Cardiac muscle cell (in vitro differentiated cells and primary cell): ENCODE measurements at places on chromosomes 11 and 22. TPM values are rescaled to one million over a fixed set of nuclear protein-coding genes. Genes with fewer than 3 reads are reported as not detected.

DNA sequence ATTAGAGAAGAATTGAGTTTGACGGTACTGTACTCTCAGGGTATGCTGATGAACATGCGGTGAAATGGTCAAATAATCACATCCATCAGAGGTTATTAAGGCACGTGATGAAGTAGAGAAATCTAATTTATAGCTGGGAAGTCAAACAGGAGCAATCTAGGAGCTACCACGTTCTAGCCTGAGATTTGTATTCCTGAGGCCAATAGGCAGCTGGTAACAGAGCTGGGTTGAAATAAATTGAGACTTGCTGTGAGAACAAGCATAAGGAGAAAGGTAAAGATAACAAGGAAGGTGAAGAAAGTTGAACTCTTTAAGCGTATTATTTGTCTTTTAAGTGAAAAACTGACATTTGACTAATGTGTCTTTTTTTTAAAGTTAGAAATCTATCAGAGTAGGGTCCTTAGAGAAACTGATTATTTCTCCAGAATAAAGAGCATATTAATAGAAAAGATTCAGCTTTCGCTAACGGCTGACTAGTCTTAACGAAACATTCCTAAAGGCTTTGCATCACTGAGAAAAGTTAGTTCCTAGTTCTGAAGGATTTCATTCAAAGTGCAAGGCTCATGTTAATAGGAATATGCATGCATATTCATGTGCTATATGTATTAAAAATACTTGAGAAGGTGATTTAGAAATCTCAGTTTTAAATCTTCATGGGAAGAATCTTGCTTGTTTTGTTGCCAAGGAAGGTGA is 5.2 kb upstream of the WEE1 start:
- no peak for DNase-seq

DNA sequence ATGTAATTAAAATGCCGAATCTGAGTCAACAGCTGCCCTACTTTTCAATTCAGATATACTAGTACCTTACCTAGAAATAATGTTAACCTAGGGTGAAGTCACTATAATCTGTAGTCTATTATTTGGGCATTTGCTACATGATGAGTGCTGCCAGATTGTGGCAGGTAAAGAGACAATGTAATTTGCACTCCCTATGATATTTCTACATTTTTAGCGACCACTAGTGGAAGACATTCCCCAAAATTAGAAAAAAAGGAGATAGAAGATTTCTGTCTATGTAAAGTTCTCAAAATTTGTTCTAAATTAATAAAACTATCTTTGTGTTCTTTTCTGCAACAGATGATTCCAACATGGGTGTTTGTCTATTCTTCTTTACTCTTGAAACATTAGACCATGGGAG is 14.1 kb downstream of the MS4A1 start:
- no peak for DNase-seq

- DNase-seq, result peak; percentile 90
Measured at GRCh38 chr11:19628018-19628417, 84.6 kb upstream of the NAV2 start.

GRCh38 chr22:41481925-41482318 is 13.0 kb downstream of the ACO2 start:
- no peak for DNase-seq

GRCh38 chr11:122157653-122158161 is 41.7 kb upstream of the BLID start:
- DNase-seq, result peak; percentile 41

DNA sequence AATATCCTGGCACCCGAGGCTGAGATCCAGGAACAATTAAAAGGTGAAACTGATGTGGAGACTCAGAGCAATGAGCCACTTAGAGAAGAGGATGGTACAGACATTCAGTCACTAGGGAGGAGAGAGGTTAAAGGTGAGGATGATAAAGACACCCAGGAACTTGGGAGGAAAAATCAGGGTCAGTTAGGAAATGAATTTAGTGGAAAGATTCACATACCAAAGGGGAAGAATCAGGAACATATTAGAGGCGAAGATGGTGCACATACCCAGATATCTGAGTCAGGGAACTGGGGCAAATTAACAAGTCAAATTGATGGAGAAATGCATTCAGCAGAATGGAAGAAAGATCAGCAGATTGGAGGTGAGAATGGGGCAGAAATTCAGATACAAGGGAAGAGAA is 4.1 kb upstream of the MEI1 start:
- no peak for DNase-seq

The SNX15 gene
- 24.5 and 33.0 TPM in 2 replicates for total RNA-seq

GRCh38 chr22:23405366-23405851 is 174.7 kb downstream of the IGLL1 start:
- DNase-seq, result no peak

DNA sequence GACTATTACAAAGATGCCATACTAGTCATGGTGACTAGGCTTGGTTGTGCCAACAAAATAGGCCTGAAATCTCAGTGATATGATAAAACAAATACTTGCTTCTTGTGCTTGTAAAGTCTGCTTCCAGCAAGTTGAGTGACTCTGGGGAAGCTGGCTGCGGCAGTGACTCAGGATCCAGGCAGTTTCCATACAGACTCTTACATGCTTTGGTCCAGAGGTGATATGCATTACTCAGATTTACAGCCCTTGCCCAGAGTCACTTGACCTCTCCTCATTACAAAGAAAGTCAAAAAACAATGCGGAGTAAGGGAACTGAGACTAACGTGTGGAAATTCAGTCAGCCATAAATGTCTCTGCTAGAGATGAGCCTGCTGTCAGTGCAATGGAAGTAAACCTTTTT is 387.5 kb downstream of the KCNA4 start:
- peak; percentile 6 for DNase-seq

The TEX12 gene
- total RNA-seq, result not detected in 2 replicates

GRCh38 chr11:132779497-132779896 is 752.8 kb downstream of the OPCML start:
- DNase-seq, result no peak

DNA sequence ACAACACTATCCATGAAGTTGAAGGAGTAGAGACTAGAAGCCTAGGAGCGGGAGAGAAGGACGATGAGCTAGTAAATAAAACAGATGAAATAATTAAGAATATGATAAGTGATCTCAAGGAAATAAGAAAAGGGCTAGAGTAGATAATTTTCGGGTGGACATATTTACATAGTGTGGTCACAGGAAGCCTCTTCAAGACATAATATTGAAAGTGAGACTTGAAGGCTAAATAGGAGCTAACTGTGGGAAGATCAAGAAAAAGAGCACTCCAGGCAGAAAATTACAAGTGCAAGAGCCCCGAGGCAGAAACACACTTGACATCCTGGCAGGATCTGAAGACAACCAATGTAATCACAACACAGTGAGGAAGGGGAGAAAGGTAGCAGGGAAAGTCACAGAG is 11.9 kb upstream of the PPFIBP2 start:
- DNase-seq, result no peak

- no peak for DNase-seq
Measured at GRCh38 chr11:32309530-32310213, 125.7 kb downstream of the WT1 start.

GRCh38 chr11:113113801-113114704 is 152.8 kb downstream of the NCAM1 start:
- DNase-seq, result peak; percentile 76

GRCh38 chr11:32899438-32899837 is 6.8 kb downstream of the QSER1 start:
- DNase-seq, result no peak

DNA sequence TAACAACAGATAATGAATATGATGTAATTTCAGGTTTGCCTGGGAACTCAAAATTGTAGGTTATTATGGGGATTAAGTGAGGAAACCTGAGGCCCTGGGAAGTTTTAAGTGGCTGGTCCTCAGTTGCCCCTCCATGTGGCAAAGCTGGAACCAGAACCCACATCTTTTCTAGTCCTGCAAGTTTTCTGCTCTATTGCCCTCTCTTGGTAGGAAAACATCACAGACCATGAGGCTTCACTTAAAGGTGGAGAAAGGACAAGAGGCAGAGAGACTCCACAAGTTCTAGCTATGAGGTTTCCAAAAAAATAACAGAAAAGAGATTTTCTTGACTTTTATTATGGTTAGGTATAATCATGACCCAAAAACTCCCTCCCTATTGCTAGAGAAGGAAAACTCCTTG is 115.5 kb upstream of the DDI1 start:
- DNase-seq, result peak; percentile 26

DNA sequence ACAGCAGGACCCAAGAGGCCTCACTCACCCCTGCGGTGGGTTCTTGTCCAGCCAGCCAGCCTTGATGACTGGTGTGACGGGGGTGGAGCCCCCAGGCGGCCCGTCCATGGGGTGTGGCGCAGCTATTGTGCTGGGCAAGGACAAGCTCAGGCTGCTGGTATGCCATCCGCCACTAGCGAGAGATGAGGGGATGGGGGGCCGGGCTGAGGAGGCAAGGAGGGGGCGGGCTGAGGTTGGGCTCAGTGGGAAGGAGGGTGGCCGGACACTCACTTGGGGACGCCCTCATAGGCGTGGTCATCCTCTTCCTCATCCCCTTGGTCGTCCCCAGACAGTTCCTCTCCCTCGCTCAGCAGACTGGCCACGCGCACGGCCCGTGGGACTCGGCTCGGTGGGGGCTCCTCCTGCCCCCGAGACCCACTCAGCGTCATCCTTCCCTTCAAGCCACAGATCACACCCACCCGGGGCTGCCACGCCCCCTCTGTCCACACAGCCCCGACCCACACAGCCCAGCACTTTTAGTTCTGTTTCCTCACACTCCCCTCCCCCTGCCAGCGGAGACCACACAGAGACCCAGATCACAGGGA is 38.0 kb upstream of the PDE2A start:
- no peak for DNase-seq

DNA sequence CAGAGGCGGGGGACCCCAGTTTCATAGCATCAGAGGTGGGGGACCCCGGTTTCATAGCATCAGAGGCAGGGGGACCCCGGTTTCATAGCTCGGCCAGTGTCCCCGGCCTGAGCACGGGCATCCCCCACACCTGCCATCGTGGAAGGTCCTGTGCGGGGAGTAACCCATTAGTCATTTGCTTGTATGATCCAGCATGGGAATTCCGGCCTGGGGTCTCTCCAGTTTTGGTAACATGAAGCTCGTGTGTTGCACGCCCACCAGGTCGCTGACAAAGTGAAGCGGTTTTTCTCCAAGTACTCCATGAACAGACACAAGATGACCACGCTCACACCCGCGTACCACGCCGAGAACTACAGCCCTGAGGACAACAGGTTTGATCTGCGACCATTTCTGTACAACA is 29.0 kb upstream of the KRTAP5-7 start:
- DNase-seq, result no peak

DNA sequence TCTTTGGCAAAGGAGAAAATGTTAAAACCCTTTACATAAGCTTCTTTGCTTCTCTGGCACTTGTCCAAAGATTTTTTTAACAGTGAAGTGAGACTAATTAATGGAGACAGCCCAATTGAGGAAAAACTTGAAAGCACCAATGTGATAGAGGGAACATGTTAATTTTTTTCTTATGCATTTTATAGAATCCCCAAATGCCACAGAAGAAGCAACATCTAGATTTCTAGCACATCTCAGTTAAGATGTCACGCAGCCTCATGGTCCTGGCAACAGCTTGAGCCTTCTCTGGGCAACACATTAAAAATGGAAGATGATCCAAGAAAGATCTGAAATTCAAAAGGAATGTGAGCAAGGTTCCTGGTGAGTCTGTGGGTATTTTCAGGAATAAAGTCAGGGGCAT is 48.5 kb downstream of the PACSIN2 start:
- DNase-seq, result no peak

GRCh38 chr11:67265633-67266448 is 432 bp upstream of the GRK2 start:
- peak; percentile 67 for DNase-seq

The LMO2 gene
- 25.6 and 28.6 TPM in 2 replicates for total RNA-seq

DNA sequence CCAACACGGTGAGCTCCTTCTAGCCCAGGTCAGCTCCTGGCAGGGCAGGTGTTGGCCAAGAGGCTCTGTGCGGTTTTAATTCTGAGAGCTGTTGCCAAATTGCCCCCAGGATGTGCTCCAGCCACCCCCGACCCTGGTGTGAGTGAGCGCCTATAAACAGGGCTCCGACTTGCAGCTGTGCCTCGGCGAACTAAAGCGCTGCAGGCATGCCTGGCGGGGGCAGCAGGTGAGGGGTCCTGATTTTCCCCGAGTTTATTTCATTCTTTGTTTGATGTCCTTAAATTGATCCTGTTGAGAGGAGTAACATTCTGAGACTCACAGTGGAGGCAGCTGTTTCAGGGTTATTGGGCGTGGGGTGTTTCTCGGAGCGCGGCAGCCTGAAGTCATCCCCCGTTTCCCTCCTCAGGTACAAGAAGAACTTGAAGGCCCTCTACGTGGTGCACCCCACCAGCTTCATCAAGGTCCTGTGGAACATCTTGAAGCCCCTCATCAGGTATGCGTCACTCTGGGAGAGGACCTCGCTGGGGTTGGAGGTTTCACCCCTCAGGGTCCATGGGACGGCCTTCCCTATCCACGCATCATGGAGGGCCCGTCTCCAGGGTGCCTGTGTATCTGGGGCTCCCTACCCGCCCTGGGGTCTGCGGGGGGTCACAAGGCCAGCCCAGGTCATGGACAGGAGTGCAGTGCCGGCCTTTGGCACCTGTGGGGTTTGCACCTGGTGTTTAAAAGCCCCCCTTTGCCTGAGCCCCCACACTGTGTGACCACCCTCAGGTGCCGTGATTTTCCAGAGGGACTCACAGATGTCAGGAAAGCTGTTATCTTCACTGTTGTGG is 62.1 kb downstream of the ARHGAP8 start:
- no peak for DNase-seq

The KLHDC7B gene
- total RNA-seq, result 0.07 and 0.18 TPM in 2 replicates

DNA sequence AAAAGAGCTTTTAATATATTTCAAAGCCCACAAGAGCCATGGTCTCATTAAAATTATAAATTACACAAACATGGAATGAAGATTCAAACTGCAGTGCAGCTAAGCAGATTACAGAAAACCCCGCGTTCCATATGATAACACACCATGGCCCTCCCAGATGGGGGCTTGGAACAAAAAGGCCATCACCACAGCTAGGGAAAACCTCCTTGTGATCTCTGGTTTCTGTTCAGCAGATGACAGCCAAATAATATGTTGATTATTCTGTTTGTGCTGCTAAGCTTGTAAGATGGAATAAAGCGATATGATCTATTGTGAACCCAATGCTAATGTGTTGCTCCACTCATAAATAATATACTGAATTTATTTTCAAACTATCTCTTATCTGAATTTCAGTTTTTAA is 28.5 kb downstream of the IMMP1L start:
- no peak for DNase-seq

The TMPRSS13 gene
- total RNA-seq, result 0.04 and 0.66 TPM in 2 replicates

GRCh38 chr11:14362611-14363010 is 3.6 kb upstream of the RRAS2 start:
- no peak for DNase-seq

The MED17 gene
- 39.2 and 43.9 TPM in 2 replicates for total RNA-seq

The NLRP10 gene
- not detected in 2 replicates for total RNA-seq

- DNase-seq, result no peak
Measured at GRCh38 chr11:47553406-47553743, 443 bp upstream of the CELF1 start.
